NCI-H1092 treated with DMSO at 0.1 percent for 48 hours (cell line): ENCODE measurements at places on chromosomes 4 and X.

DNA sequence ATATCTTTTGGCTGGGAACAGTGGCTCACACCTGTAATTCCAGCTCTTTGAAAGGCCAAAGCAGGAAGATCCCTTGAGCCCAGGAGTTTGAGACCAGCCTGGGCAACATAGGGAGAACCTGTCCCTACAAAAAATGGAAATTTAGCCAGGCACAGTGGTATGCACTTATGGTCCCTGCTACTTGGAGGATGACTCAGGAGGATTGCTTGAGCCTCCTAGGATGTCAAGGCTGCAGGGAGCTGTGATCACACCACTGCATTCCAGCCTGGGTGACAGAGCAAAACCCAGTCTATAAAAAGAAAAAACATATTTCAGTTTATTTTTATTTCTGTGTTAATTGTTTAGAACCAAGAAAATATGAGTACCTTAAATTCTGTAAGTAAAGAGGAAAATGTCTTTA, 123.7 kb downstream of the CBR4 start:
- DNase-seq = no peak

- DNase-seq = no peak
These were observed 4.2 kb upstream of the MAB21L2 start for GRCh38 chr4:150577796-150578195.

DNA sequence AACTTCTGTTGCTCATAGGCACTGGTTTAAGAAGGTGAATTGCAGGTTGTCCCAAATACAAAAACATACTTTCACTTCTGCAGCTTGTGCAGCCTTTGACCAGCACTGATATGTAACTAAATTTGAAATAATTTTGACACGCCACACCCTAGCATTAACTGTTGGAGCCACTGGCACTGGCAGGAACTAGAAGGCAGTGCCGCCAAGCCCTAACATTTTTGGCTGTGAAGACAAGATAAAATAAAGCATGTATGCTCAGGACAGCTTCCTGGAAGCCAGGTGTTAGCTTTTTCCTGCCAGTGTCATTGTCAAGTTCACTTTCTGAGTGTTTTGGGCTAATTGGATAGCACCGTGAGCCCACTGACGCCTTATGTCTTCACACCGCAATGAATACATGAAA, 65.3 kb upstream of the FBXW7 start:
- peak; percentile 8 for DNase-seq

- DNase-seq = no peak
These were observed 130.3 kb downstream of the ATP10D start for GRCh38 chr4:47615385-47615784.

DNA sequence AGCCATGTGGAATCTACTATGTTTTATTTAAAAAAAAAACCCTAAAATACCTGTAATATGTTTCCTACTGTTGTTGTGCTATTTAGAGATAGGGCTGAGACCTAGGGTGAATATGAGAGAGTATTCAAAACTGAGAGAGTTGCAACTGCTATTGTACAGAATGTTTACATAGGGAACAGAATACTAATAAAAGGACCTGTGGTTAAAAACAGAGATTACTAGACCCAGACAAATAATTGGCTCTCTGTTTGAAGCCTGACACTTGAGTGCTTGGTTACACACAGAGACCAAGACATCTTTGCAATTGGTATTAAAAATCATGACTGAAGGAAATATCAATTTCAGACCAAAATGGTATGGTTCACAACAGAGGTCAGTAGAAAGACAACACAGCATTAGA, 278.9 kb upstream of the GIMD1 start:
- DNase-seq = no peak

- no peak for DNase-seq
These were observed 944.4 kb upstream of the GRID2 start for GRCh38 chr4:91359041-91360031.

DNA sequence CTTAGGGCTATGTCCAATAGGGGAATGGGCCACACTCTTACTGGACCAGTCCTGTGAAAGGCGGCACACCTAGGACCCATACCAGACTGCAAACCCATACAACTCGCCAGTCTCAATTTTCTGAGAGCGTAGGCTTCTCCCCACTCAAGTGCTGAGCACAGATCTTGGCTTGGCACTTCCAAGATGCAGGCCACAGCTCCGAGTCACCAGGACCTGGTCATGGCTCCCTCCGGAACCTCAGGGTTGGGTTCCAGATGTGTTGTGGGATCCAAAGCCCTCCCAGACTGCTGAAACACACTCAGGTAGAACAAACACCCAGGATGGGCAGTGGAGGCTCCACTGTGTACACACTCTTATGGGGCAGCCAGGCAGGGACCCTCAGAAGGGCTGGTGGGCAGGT, 103.3 kb downstream of the TMEM144 start:
- DNase-seq = no peak

DNA sequence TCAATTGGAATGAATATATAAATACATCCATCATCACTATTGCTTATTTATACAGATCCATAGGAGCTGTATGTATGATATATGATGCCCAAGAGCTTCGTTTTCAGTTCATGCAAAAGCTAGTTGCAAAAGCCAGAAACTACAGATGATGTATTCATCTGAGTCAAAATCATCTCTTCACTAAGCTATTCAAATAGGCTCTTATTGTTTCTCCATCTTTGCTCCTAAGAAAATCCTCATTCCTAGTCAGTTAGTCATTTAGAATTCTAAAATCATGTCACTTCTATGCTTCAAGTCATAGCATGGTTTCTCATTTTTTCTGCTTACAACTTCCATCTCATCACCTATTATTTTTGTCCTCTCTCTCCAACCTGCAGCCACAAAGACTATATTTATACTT, 300.1 kb upstream of the TRAM1L1 start:
- DNase-seq = no peak

- DNase-seq = no peak
These were observed 137.5 kb downstream of the AMMECR1 start for GRCh38 chrX:110180176-110180927.

DNA sequence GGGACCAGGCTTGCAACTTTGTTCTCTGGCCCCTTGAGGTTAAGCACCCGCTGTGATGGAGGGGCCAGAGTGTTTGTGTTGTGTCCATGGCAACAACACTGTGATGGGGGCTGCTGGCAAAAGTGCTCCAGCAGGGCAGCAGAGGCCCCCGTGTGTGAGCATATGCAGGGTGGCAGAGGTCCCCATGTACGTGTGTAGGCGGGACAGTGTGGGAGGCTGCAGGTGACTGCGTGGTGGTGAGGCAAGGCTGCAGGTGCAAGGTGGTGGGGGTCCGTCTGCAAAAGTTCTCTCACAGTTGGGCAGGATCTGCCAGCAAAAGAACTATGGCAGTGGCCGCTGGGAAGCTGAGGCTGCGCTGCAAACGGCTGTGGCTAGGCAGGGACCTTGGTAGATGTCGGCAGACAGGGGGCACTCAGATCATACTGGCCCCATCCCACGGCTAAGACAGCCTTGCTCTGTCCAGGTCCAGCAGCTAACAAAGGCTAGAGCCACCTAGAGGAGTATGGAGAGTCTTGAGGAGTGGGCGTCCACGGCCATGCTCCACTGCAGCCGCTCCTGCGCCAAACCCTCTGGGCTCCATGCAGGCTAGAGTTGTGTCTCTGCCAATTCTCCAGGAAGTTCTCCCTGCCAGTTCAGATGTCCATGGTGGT, 46.8 kb upstream of the PASD1 start:
- no peak for DNase-seq

DNA sequence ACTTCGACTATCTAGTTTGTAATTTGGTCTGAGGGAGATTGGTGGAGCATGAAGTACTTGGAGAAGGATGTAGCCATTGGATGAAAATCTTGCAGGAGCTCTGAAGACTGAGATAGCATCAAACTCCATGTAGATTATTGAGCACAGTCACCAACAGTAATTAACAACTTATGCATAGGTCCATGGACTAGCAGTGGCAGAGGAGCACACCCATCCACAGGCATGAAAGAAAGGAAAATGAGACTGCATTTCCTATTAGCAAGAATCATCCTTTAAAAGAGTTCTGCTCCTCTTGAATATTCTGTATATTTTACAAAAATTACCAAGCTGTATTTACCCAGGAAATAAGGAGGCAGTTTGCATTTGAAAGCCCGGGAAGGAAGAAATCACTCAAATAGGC, 529.4 kb upstream of the ACTRT1 start:
- DNase-seq = no peak

GRCh38 chr4:17285747-17286146, 226.1 kb downstream of the QDPR start:
- no peak for DNase-seq

DNA sequence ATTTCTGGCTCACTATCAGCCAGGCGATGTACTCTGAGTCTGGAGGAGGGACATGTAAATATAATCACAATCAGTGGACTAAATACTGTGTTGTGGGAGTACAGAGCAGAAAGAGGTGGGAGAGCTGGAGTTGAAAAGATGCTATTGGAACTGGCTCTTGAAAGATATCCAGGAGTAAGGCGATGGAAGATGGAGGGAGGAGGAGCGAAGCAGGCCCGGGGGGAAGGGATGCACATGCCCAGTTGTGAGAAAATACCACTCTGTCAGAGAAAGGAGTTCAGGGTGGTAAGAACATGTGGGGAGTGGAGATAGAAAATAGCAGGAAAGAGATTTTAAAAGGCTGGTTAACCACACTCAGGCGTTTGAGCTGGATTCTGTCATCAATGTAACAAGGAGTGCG, 216.9 kb upstream of the ETNPPL start:
- no peak for DNase-seq

DNA sequence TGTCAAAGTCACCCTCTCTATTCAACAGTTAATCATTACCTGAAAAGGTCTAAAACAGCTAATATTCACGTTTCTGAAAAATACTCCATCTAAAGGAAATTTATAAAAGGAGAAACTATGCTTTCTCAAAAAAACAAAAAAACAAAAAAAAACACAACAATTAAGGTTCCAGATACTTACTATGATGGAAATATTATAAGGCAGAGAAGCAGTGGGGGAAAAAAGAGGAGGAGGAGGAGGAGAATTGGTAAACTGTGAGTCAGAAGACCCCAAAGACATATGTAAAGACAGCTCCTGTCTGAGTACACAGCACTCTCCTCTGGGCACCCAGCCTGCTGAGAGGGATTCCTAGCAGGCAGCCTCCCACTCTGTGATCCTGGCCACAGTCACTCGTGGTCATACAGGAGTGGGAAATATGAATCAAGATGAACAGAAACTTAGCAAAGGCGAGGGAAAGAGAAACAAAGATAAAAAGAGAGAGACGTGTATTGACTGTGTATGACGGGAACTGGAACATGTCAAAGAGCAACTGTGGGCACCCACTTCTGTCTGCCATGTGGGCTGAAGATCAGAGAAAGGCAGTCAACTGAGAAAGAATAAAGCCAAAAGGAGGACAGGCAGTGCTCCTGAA, 12.5 kb downstream of the KLHL15 start:
- no peak for DNase-seq

DNA sequence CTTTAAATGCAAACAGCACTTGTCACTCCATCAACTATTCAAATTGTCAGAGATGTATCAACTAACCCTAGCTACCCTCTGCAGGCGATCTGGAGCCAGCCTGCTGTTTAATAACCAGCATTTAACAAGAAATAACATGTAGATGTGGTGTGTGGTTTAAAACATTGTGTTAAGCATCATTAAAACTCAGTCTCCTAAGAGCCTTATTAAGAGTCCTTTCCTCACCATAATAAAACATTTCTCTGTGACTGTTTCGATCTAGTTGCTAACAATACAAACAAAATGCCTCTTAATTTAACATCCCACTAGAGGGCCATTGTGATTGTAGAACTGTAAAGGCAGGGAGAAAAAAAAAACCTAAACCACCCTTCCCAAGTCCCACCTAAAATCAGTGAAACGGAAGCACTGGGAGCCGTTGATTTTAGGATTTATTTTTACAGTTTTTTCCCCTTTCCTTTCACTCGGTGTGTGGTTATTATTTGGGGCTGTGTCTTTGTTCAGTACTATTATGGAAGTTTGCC, 708.6 kb downstream of the C4orf33 start:
- DNase-seq = no peak

DNA sequence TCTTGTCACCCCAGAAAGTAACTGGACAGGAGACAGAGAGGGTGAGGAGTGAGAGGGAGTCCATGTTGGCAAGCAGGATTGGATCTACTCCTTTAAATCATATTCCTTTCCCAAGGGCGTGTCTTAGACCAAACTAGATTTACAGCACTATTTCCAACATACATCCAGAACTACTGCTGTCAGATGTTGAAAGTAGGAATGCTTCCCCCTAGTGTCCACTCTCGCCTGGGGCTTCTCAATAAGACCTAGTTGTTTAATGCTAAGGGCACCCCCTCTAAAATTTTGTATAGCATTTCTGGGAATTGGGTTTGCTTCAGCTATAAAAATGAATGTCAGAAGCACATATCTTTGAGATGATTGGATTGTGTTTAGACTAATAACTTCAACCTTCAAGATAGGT, 13.3 kb downstream of the OFD1 start:
- peak; percentile 14 for DNase-seq

- peak; percentile 34 for DNase-seq
These were observed 64.0 kb upstream of the FGF13 start for GRCh38 chrX:138775517-138775916.

- no peak for DNase-seq
These were observed 18.4 kb downstream of the SMS start for GRCh38 chrX:21958916-21959315.

- peak; percentile 92 for DNase-seq
These were observed 49.5 kb upstream of the LNX1 start for GRCh38 chr4:53640576-53641453.

DNA sequence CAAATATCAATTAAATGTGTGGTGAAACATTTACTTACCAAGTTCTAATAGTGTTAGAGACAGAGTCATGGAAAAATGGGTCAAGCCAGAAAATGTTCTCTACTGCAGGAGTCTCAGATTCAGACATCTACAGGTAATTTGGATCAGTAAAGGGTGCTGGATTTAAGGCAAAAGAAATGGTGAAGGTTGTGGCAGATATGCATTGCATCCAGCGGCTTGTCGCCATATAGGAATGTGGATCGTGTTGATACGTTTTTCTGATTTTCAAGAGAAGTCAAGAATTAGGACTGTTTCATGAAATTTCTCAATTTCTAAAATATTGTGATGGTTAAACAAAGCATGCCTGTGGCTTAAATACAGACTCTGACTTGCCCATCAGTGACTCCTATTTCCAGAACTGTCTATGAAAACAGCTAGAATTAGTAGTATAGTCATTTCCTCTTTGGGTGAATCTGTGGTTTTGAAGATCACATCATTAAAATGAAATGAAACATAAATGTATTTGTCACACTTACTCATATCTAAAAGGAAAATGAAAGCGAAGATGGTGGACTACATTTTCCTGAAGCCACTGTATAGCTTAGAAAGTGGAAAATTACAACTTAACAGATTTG, 110.1 kb upstream of the VEGFC start:
- no peak for DNase-seq

DNA sequence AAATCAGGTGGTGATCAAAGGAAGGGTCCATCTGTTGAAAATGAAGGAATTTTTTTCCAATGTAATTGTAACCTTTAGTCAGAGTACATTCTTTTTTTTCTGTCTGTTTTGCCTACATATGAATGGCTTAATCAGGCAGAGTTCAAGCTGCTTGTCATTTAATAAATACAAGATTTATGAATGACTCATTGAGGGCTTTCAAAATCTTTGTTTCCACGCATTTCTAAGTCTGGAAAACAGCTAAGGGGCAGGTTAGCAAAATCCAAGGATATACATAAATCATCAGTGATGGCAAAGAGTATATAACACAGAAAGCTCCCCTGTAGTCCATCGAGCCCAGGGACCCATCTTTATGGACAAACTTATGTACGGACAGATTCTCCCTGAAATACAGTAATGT, 1.8 kb downstream of the CA5B start:
- DNase-seq = no peak
